ENCODE measurements at places on chromosomes 3 and 15.

DNA sequence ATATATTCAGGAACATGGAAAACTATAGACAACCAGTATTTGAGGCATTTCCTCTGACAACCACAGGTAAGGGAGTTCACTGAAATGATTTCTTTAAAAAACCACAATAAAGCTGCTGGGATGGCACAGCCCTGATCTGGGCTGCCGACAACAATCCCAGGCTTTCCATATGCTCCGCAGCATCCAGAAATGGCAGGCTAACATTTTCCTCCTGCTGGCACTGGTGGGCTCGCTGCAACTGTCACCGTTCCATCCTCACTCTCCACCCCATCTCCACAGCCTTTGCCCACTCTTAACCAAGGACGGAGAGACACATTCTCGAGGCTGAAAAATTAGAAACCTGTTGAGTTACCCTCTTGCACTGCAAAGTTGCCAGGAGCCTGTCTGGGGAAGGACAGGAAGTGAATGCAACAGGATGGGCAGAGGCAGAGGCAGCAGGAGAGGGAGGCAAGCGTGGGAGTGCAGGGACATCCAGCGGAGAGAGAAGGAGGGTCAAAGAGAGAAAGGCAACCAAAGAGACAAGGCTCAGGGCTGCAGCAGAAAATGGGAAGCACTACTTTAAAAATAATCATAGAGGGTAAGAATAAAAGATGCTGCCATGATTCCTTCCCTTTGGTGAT is 79.0 kb upstream of the ARRDC4 start:
- DNase-seq: no peak

DNA sequence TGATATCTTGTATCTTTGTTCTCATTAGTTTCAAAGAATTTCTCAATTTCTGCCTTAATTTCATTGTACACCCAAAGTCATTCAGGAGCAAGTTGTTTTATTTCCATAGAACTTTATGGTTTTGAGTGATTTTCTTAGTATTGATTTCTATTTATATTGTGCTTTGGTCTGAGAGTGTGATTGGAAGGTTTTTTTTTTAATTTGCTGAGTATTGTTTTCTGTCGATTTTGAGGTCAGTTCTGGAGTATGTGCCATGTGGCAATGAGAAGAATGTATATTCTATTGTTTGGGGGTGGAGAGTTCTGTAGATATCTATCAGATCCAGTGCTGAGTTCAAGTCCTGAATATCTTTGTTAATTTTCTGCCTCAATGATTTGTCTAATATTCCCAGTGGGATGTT is 138.4 kb downstream of the MOBP start:
- DNase-seq: no peak

GRCh38 chr3:45321607-45322391 is 66.6 kb upstream of the LARS2 start:
- DNase-seq: no peak

DNA sequence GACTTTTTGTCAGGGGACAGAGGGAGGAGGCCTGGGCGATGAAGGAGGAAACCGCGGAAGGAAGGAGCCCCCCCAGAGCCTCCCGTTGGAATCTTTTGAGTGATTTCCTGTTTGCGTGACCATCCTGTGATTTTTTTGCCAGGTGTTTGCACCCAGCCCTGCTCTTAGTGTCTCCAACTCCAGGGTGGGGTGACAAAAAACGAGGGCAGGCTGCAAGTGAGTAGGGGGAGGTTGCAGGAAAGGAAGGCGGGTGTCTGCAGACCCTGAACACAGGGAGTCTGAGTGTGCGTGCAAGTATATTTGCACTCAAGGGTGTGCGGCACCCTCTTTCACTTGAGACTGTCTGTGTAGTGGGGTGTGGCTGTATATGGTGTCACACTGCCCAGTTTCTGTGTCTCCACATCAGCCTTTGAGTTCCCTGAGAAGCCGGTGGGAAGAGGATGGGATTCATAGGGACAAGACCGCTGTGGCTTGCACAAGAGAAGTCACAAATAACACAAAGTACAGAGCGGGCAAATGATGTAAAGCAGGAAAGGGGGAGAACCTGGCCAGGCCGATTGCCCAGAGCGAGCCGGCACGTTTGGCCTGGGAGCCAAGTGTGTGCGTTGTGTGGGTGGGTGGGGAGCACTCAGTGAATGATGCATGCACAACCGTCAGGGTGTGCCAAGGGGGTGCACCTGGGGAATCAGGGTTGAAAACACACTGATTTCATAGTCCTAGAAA is 6.6 kb downstream of the ISLR2 start:
- DNase-seq: peak; percentile 20
